ENCODE measurements at places on chromosomes 12 and 14.

- DNase-seq, result no peak
Measured at GRCh38 chr14:79037593-79037992, 867.4 kb downstream of the NRXN3 start.

DNA sequence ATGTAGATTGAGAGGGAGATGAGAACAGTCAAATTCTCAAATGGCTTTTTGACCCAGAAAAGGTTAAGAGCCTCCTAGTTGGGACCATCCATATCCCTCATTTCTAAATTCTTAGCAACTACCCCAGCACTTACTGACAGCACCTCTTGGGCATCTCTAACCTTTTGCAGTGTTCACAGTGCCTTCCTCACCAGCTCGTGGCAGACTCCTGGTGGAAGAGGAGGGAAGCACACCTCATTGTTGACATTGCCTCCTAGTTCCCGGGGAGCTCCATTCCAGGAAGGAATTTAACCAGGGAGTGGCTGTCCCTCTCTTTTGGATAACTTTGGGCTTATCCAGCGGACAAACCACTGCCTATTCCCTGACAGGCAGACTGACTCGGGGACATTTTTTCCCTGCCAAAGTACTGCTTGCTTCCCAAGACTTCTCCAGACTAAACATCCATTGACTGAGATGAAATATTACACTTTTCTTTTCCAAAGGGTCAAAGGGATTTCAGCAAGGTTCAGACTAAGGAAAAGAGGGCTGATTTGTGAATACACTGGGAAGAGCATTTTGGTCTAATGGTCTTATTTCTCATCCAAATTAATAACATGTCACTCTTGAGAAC lies 9.0 kb upstream of the OR6J1 start:
- peak; percentile 37 for DNase-seq

DNA sequence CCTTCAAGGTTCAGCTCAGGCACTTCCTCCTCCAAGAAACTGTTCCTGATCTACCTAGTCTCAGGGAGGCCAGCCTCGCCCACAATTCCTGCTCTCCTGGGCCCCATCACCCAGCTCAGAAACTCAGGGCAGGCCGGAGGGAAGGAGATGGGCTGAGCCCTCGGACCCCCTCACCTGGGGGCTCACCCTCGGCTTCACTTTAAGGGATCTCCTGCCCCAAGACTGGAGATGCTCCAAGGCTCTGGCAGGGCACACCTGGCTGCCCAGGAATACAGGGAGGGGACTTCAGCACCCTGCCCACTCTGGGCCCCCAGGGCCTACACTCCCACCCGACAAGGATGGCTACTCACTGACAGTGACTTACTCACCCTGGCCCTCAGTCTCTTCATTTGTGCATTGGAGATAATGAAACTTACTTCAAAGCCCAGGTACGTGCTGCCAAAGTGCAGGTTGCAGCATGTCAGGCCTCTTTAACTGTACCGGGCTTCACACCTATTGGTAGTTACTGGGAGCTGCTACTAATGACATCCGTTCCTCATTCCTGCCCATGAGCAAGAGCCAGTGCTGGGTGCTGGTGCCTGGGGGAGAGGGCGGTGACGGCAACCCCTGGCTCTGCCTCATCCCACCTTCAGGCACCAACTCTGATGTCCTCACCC lies 21.0 kb upstream of the PPP1R13B start:
- DNase-seq, result no peak

GRCh38 chr12:127083008-127083949 lies 1183.7 kb upstream of the TMEM132C start:
- DNase-seq, result peak; percentile 4

GRCh38 chr12:67747869-67748742 lies 99.6 kb downstream of the DYRK2 start:
- DNase-seq, result no peak

DNA sequence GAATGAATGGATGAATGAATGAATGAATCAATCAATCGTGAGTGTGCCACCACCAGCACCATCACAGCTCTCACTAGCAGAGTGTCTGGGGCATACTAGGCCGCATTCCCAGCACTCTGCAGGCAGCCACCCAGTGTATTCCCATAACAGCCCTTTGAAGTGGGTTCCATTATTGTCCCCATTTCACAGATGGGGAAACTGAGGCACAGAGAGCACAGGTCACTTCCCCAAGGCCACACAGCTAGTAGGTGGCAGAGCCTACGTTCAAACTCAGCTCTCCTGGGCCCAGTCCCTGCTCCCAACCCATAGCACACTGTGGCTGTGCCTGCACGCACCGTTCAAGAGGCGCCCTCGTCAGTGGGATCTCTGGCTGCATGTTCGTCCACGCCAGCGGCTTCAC lies 88.1 kb downstream of the RFLNA start:
- DNase-seq, result no peak

- no peak for DNase-seq
Measured at GRCh38 chr12:40168868-40169267, 55.9 kb upstream of the LRRK2 start.

DNA sequence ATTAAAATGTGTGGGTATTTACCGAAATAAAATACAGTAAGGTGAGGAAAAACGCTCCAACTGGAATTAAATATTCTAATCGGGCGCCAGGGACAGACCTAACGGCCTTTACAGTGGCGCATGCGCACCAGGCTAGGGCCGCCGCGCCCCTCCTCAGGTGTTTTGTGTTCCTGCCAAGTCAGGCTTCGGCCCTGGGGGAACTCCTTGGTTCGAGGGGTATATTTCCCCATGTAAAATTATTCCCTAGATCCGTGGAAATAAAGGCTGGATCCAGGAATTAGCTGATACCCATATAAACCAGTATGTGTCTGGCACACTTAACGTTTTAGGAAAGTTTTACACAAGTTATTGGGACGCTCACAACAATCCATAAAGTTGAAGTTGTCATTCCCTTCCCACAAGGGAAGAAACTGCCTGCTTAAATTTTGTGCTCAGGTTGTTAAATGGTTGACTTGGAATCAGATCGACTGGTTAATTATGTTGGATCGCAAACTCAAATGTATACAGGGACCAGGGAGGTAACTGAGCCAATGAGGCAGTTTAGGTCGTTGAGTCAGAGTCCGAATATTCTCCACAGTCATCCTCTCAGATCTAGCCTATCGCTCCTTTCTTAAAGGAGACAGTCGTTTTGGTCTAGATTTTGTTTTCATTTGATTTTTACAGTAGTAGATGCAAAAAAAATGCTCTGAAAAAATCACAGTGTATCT lies 621 bp upstream of the ANAPC7 start:
- DNase-seq, result no peak

GRCh38 chr12:53067993-53068770 lies 11.0 kb downstream of the SPRYD3 start:
- no peak for DNase-seq

GRCh38 chr12:53004178-53004577 lies 2.1 kb upstream of the EIF4B start:
- no peak for DNase-seq

GRCh38 chr12:106551410-106551809 lies 31.4 kb upstream of the RFX4 start:
- no peak for DNase-seq

- no peak for DNase-seq
Measured at GRCh38 chr14:34302654-34303053, 159.4 kb downstream of the SPTSSA start.

- no peak for DNase-seq
Measured at GRCh38 chr12:9870286-9870866, 1.2 kb upstream of the CLEC2B start.

- no peak for DNase-seq
Measured at GRCh38 chr14:63854330-63854729, 1.5 kb downstream of the SYNE2 start.

GRCh38 chr12:57739914-57740538 lies 1.5 kb upstream of the AGAP2 start:
- no peak for DNase-seq
